A549 treated with GW870086 at 1 μM for 4 hours (cell line): ENCODE measurements at places on chromosomes 3 and 15. TPM values are rescaled to one million over a fixed set of nuclear protein-coding genes. Genes with fewer than 3 reads are reported as not detected.

The FAM43A gene
- 9.8 to 15.8 TPM (median 14.6 TPM) in 5 replicates for total RNA-seq

The WDR72 gene
- 4.9 to 7.1 TPM (median 6.7 TPM) in 5 replicates for total RNA-seq

The SLC22A13 gene
- 0.07 to 0.10 TPM in 2 of 5 replicates, not detected in the others for total RNA-seq

The PPM1M gene
- total RNA-seq = 4.2 to 4.9 TPM (median 4.3 TPM) in 5 replicates

The GBE1 gene
- total RNA-seq = 22.2 to 28.5 TPM (median 27.1 TPM) in 5 replicates

The AGTR1 gene
- total RNA-seq = 0.49 to 0.77 TPM (median 0.55 TPM) in 5 replicates

The LACTB gene
- 24.3 to 36.7 TPM (median 30.0 TPM) in 5 replicates for total RNA-seq

The GOLGA6B gene
- 0.08 TPM in 1 of 5 replicates, not detected in the others for total RNA-seq

The CCDC39 gene
- 0.17 TPM in 1 of 5 replicates, not detected in the others for total RNA-seq

The C15orf61 gene
- total RNA-seq = 3.4 to 4.4 TPM (median 4.1 TPM) in 5 replicates

The TPRG1 gene
- 0.23 to 0.37 TPM (median 0.29 TPM) in 5 replicates for total RNA-seq

The GABRR3 gene
- not detected in 5 replicates for total RNA-seq

The NUP210 gene
- total RNA-seq = 31.1 to 44.3 TPM (median 38.2 TPM) in 5 replicates
